ENCODE measurements at places on chromosomes 11 and 22.

GRCh38 chr11:113578715-113579250 is 103.6 kb upstream of the DRD2 start:
- DNase-seq: no peak

GRCh38 chr22:43921370-43921769 is 2.2 kb upstream of the PNPLA3 start:
- DNase-seq: peak; percentile 59

DNA sequence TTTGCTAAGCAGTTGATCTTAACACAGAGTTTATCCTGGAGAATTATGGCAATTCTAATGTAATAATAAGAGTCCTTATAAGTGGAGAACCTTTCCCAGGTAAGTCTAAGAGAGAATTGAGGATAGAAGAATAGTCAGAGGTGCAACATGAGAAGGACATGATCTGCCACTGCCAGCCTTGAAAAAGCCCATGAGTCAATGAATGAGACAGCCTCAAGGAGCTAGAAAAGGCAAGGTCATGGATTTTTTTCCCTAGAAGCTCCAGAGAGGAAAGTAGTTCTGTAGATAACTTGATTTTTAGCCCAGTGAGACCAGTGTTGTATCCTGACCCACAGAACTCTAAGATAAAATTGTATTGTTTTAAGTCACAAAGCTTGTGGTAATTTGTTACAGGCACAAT is 16.9 kb downstream of the MS4A6A start:
- DNase-seq: no peak

- no peak for DNase-seq
These were observed 17.6 kb upstream of the MCHR1 start for GRCh38 chr22:40661671-40662070.

DNA sequence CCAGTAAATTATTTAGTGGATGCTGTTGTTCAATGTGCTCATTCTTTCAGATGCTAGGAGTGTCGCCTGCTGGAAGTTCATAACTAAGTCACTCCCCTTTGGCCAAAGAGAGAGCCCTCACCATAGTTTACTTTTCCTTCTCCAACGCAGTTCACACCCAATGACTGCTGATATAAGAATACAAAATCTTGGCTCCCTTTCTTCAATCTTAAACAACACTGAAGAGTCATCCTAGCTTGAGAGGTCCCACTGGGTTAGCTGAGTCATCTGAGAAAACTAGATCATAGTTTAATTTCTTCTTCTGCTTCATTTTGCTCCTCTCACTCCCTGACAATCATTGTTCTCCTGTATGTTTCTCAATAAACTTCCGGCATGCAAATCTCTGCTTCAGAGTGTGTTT is 5.4 kb upstream of the OR52L1 start:
- DNase-seq: no peak

GRCh38 chr22:45129703-45130524 is 33.8 kb upstream of the NUP50 start:
- DNase-seq: no peak

GRCh38 chr11:98572941-98573340 is 447.8 kb upstream of the CNTN5 start:
- no peak for DNase-seq

- no peak for DNase-seq
These were observed 44.9 kb upstream of the CARS1 start for GRCh38 chr11:3101921-3102640.

- peak; percentile 76 for DNase-seq
These were observed at the start of gene GAS2L1 for GRCh38 chr22:29306175-29306834. TSS of gene GAS2L1 (plus strand) at chr22:29306650. CDS start at chr22:29308106, 1,456 bp downstream.

Data from amniotic epithelial cell (primary cell).